Natural killer cell (primary cell): ENCODE measurements at places on chromosomes 4 and X.

DNA sequence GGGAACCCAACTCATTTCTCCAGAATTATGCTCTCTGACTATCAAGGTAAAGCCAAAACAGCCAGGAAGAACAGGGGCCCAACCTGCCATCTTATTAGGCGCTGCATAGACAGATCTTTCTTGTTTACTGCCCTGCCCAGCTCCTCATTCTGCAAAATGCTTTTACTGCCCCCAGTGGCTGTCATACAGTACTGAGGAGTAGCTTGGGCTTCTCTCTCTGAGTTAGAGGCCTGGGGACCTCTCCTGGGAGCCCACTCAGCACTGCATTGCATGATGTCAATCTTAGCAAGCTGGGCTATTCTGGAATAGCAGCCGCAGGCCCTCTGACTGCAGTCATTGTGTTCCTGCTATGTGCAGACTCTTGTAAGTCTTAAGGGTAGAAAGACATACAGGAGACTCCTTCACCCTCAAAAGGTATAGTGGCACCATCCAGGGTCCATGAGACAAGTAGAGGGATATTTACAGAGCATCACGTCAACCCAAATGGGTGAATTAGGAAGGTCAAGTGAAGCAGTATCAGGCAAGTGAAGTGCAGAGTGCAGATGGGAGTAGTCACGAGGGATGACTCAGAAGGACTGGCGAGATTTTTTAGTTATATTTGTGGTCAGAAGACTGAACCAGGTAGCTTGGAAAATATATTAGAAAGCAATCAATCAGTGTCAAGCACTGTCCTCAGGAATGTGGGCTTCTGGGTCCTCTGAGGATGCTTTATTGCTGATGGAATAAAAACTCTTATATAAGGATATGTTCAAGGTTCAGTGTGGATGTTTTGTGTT is 294.1 kb upstream of the SFRP2 start:
- no peak overlapping the region for H3K27ac ChIP-seq
- H3K36me3 ChIP-seq, result no peaks in the 10 kb centered on the region
- no peaks in the 10 kb centered on the region for H3K4me1 ChIP-seq
- no peaks in the 10 kb centered on the region for H3K27me3 ChIP-seq

- no peaks in the 10 kb centered on the region for H3K36me3 ChIP-seq
- no peaks in the 10 kb centered on the region for H3K27me3 ChIP-seq
These were observed 31.3 kb downstream of the CRLF2 start for GRCh38 chrX:1181170-1181569.

DNA sequence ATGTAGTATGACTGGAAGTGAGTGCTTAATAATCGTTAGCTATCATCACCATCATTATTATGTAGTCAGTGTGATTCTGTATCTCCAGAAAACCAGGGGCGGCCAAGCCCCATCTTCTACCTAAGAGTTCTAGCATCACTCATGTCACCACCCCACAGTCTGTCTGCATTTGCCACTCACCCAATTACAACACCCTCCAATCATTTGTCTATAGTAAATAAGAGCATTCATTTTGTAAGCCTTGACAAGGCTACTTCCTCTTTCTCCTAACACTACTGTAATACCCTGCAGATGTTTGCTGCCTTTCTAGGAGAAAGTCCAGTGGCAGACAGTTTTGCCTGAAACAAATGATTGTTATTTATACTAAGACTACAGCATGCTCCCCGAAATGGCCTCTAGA is 15.8 kb upstream of the IL21 start:
- no peak overlapping the region for H3K4me3 ChIP-seq
- no peak overlapping the region for H3K27ac ChIP-seq
- DNase-seq, result no peak
- no peaks in the 10 kb centered on the region for H3K36me3 ChIP-seq
- no peaks in the 10 kb centered on the region for H3K4me1 ChIP-seq

- H3K27ac ChIP-seq, result peak overlapping the region; percentile 67
- peaks cover 32% of the 10 kb centered on the region for H3K4me1 ChIP-seq
- no peaks in the 10 kb centered on the region for H3K36me3 ChIP-seq
- H3K4me3 ChIP-seq, result peak overlapping the region; percentile 75
These were observed 2.6 kb downstream of the GPRIN3 start for GRCh38 chr4:89305028-89305427.

GRCh38 chr4:76188557-76188956 is 25.1 kb downstream of the SCARB2 start:
- peaks cover 14% of the 10 kb centered on the region for H3K36me3 ChIP-seq
- no peak overlapping the region for H3K4me3 ChIP-seq
- no peak overlapping the region for H3K27ac ChIP-seq
- no peaks in the 10 kb centered on the region for H3K27me3 ChIP-seq
- DNase-seq, result no peak

GRCh38 chrX:22313766-22314165 is 41.1 kb downstream of the CBLL2 start:
- no peak overlapping the region for H3K4me3 ChIP-seq
- no peaks in the 10 kb centered on the region for H3K4me1 ChIP-seq
- H3K36me3 ChIP-seq, result no peaks in the 10 kb centered on the region

- no peaks in the 10 kb centered on the region for H3K27me3 ChIP-seq
- H3K4me3 ChIP-seq, result no peak overlapping the region
- DNase-seq, result no peak
- H3K36me3 ChIP-seq, result no peaks in the 10 kb centered on the region
- no peak overlapping the region for H3K27ac ChIP-seq
These were observed 56.2 kb downstream of the SMIM20 start for GRCh38 chr4:25970226-25970675.

DNA sequence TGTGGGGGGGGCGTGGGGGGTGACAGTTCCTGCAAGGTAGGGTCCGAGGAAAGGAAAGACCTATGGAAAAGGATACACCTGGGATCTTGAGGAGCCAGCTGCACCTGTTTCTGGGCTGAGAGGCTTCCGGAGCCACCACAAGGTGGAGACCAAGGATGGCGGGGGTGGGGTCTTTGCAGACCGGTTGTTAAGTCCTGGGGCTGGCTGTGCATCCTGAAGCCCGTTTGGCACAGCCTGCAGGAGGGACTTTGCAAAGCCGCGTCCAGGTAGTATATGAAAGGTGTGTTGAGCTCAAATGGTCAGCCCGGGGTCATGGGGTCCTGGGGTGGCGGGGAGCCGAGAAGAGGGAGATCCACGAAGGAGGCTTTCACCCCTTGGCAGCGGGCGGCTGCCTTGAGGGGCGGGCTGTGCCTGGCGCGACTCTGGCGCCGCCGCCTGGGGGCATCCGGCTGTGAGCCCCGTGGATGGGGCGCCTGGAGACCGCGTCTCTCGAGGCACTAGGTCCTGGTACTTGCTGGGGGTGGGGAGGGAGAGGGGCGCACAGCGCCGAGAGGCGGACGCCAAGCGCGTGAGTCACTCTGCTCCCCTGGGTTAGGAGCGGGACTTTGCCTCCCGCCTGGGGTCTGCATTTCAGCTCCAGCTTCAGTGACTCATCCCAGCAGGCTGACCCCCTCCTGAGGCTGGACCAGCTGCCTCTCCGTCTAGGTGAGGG is 58.2 kb upstream of the DYNLT3 start:
- DNase-seq, result peak; percentile 3
- H3K27me3 ChIP-seq, result peaks cover 4% of the 10 kb centered on the region
- H3K27ac ChIP-seq, result no peak overlapping the region
- no peaks in the 10 kb centered on the region for H3K36me3 ChIP-seq
- peaks cover 3% of the 10 kb centered on the region for H3K4me1 ChIP-seq

GRCh38 chr4:26400132-26400531 is 79.3 kb downstream of the RBPJ start:
- H3K4me1 ChIP-seq, result no peaks in the 10 kb centered on the region
- no peak overlapping the region for H3K4me3 ChIP-seq
- no peaks in the 10 kb centered on the region for H3K36me3 ChIP-seq
